Stimulated activated naive CD4-positive, alpha-beta T cell (primary cell): ENCODE measurements at places on chromosomes 1 and 21.

DNA sequence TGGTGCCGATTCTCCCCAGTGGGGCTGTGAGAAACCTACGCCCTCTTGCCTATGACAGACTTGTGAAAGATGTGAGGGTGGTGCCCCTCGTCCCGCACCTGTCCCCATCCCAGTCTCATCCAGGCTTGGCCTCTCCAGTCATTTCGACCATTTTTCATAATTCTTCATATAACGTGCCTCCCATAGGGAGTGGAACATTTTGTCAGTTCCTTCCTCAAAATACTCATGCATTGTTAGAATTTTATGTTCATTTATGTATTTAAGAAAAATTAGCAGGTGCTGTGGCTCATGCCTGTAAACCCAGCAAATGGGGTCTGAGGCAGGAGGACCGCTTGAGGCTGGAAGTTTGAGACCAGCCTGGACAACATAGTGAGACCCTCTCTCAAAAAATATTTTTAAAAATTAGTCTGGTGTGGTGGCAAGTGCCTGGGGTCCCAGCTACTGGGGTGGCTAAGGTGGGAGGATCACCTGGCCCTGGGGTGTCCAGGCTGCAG is 19.7 kb upstream of the SMPDL3B start:
- no peak for DNase-seq

DNA sequence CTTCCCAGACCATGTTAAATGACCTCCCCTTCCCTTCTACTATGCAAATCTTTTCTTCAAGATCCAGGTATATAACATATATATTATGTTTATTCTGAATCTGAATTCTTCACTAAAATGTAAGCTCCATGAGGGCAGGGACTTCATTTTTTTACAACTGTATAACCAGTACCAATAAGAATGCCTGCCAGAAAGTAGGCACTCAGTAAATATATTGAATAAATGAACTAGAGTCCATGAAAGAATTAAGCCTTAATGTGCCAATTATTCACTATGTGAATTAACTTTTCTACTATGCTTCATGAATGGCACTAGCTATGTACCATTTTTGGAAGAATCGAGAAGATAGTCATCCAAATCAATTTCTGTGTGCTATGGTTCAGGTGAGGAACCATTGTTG is 60.1 kb downstream of the SH3GLB1 start:
- no peak for DNase-seq

GRCh38 chr1:153697191-153698019 is 18.9 kb downstream of the NPR1 start:
- DNase-seq = no peak

DNA sequence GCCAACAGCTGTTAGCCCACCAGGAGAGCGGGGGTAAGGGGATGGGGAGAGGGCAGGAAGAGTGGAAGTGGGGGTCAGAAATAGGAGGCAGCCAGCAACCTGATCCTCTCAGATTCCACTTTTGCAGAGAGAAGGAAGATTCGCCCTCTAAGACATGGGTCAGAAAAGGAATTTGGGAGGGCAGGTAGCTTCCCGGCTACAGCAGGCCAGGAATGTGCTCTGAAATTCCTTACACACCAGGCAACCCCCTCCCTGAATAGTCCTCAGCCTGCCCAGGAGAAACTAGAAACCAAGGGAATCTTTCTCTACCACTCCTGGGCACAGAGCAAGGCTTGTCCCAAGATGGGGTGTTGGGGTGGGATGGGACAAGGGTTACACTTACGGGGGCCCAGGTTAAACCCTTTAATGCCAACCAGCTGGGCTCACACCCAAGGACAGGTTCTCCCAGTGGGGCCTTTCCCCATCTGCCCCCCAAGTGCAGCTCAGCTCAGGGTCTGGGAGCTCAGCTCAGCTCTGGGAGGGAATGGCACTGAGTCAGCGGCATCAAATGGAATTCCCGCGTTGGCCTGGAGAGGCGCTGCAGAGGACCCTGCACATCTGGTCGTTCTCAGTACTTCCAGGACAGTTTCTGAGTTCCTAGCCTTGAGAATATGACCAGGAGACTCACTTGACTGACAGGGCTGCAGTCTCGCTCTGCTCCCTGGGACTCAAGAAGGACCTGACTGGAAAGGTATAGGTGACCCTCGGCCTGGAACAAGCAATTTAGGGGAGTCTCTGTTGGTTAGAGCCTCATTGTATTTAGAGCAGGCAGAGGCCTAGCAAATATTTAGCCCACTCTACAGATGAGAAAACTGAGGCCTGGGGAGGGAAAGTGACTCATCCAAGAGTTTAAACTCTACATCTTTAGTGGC is 761 bp downstream of the TNNT2 start:
- DNase-seq = no peak

DNA sequence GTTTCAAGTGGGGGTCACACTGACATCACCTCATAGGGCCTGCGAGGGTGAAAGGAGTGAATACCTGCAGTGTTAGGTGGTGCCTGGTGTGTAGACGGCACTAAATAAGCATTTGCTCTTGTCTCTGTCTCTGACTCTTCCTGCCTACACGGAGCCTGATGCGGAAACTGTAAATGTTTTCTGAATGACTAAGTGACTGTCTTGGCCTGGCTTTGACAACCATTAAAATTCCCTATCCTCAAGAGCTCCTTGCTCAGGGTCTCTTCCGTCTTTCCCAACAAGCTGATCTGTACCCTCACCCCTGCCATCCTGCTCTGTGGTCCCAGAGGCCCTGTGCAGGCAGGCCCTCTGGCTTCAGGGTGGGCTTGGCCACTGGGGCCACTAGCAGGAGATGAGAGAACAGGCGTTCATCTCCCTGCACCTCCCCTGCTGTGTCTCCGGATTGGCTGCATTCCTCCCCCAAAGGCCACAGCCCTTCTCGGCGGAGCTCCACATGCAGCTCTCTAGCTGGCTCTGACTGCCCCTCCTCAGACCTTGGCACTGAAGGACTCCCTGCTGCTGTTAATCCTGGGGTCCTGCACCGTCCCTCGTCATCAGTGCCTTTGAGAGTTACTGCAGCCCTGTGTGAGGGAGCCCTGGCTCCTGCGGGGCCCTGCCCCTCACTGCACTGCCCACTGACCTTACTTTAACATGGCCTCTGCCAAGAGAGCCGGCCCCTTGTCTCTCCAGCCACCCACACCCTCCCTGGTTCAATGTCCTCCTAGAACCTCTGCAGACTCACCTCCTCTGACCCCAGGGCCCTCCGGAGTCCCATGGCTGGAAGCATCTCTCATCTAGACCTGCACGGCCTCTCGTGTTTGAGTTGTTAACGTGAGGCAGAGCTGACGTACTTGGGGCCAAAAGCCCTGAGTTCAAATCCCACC is 211.1 kb downstream of the MATN1 start:
- no peak for DNase-seq

GRCh38 chr1:28437264-28437923 is 67.9 kb downstream of the PHACTR4 start:
- DNase-seq = no peak

DNA sequence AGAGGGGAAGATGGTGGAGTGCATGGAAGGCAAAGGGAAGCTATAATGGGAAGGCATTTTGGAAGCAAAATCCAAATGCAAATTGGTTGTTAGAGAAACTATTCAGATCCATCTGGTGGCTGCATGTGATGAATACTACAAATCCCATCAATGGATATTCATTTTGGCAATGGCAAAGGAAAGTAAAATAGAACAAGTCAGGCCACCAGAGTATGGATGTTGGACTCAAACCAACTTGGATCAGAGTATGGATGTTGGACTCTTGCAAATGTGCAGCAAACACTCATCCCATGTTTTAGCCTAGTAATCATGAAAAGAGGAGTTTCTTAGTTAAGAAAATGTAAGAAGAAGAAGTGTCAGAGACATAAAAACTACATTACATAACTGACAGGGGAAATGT is 289.6 kb upstream of the DAB1 start:
- DNase-seq = no peak

- no peak for DNase-seq
These were observed 269.2 kb upstream of the RGS18 start for GRCh38 chr1:191888996-191889622.
